ENCODE measurements at places on chromosomes 4 and X. TPM values are rescaled to one million over a fixed set of nuclear protein-coding genes. Genes with fewer than 3 reads are reported as not detected.

- DNase-seq: no peak
Measured at GRCh38 chr4:31241504-31242106, 521.4 kb downstream of the PCDH7 start.

GRCh38 chr4:185364886-185365285 is 30.8 kb downstream of the LRP2BP start:
- DNase-seq: no peak

Gene SSX2
- total RNA-seq: not detected

GRCh38 chrX:123731258-123731986 is 1.4 kb downstream of the THOC2 start:
- DNase-seq: no peak

GRCh38 chr4:101835121-101835904 is 44.8 kb downstream of the BANK1 start:
- no peak for DNase-seq

- DNase-seq: no peak
Measured at GRCh38 chrX:27229721-27230120, 233.4 kb downstream of the PPP4R3C start.

DNA sequence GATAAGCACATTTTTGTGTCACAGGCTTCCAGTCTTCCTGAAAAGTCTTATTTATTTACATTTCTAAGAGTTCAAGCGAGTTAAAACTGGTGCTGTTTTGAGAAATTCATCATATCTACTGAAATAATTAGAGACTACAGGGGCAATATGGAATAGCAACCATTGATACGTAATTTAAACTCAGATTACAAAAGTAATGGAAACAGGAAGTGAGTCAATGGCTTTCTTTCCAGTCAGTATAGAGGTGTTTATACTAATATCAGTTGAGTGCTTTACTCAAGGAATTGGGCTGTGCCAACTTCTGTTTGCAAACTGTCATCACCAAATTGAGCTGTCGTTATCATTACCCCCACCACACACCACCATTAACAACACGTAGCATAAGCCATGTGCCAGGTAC is 222.7 kb downstream of the COL25A1 start:
- DNase-seq: no peak

Gene MXRA5
- 1.7 TPM for total RNA-seq

DNA sequence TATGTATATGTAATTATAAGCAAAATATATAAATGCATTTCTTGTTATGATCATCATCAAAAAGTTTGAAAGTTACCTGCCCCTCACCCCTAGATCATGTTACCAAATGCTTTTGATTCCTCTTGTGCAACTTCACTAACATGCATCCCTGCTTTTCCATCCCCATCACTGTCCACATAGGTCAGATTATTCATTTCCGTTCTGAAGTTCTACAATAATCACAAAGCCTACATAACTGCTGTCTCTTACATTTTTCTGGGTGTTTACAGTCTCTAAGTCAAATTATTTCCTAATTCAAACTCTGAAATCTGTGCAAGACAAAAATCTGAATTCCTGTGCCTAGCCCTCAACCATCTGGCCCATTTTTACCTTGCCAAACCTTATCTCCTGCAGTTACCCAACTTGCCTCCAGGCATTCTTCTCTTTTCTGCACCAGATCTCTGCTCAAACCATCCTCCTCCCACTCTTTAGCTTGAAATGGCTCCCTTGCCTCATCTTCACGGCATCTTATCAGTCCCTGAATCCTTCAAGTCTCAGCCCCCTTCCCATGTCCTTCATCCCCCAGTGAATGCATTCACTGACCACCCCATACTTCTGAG is 42.4 kb upstream of the SLC39A8 start:
- no peak for DNase-seq

DNA sequence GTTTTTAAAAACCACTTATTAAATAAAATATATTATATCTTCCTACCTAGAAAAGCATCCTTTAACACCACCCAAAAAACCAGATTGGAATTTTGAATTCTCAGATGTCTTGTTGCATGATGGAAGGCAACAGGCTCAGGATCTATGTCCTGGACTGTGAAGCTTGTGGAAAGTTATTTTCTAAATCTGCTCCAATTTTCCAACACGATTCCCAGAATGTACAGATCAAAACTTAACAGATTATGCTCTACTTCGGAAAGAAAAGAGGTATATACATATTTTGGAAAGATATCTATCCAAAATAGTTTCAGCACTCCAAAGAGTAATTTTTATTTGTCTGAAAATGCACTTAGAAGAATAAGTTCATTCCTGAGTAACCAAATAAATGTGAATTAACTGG is 291.7 kb upstream of the EMCN start:
- no peak for DNase-seq
